Posterior vena cava (tissue), 2 donors: ENCODE measurements at places on chromosomes 7 and 10. TPM values are rescaled to one million over a fixed set of nuclear protein-coding genes. Genes with fewer than 3 reads are reported as not detected.

Gene WDFY4
- 6.8 TPM for total RNA-seq

DNA sequence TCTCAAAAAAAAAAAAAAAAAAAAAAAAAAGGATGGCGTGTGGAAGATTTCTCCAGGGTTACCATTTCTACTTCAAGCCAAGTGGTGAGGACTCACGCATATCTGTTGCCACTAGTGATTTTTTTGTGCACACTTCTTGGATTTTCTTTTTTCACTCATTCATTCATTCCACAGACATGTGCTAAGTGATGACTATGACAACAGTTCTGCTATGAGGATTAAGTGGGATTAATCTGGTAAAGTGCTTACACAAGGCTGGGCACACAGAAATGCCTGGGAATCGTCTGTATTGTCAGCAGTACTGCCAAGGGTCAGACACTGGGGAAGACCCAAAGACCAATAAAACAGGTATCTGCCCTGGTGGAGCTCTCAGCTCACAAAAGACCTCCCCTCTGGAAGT is 6.3 kb upstream of the OPN1SW start:
- no peak for DNase-seq

Gene CPA2
- total RNA-seq, result not detected

DNA sequence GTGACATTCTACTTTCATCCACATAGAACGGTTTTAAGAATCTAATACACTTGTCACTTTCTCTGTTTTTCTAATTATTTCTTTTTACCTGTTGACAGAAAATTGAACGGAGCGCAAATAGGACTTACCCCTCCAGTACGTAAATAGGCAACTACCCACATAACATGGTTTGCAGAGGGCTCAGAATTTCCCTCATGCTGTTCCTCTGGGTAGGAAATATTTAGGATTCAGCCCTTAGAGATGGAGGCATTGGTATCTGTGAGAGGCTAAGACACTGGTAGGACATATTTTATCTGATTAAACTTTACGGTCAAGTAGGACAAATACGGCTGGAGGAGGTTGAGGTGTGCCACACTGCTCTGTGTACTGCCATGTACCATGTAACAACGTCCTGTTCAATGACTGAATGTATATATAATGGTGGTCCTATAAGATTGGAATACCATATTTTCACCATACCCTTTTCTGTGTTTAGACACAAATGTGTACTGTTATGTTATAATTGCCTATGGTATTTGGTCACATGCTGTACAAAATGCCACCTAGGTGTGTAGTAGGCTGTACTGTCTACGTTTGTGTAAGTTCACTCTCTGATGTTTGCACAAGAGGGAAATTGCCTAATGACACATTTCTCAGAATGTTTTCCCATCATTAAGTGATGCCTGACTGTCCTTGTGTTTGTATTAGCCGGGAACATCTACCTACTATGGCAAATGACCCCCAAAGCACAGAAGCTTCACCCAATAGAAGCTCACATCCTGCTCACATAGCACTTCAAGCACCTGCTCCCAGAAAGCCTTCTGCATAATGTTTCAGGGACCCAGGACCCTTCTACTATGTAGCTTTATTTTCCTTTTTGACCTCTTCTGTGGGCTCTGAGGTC is 429.4 kb upstream of the AKR1E2 start:
- DNase-seq, result no peak

GRCh38 chr10:63702092-63702491 is 180.9 kb downstream of the REEP3 start:
- DNase-seq, result no peak

- no peak for DNase-seq
Measured at GRCh38 chr7:112770051-112770450, 20.1 kb downstream of the TMEM168 start.

GRCh38 chr7:111232249-111233084 is 141.5 kb downstream of the LRRN3 start:
- DNase-seq, result no peak

Gene TEX36
- total RNA-seq, result not detected

Gene CFTR
- total RNA-seq, result not detected

DNA sequence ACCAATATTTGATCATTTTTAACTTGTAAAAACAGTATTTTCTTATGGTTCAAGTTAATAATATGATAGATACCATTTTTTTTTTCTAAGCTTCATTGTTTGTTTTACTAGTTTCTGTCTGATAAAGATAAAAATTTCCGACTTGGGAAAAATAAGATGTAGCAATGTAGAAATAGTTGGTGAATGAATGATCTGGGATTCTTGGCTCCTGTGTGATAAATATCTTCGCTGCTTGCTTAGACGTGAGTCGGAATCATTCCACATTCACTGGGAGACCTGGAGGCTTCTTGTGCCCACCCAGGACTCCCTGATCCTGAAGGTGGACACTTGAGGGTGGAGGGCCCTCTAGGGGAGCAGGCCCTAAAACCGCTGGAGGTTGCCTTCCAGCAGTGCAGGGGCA is 47.9 kb downstream of the EXOC4 start:
- DNase-seq, result no peak

Gene PTPRN2
- total RNA-seq, result 1.6 TPM

DNA sequence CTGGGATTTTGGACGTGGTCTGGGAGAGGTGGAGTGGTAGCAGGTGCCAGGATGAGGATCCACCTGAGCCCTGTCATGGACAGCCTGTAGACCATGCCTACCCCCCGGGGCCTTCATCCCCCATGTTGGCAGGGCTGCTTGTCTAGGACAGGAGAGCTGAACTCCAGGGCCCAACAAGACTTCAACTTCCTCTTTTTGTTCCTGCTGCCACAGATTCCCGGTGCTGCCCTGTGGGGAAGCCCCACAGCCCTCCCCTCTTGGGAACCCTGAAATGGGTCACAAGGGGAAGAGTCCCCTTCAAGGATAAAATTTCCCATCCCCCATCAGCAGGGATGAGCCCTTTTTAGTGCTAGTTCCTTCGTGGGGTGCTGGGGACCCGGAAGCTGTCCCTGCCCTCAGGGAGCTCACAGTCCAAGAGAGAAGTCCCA is 1.3 kb upstream of the CUEDC2 start:
- no peak for DNase-seq

DNA sequence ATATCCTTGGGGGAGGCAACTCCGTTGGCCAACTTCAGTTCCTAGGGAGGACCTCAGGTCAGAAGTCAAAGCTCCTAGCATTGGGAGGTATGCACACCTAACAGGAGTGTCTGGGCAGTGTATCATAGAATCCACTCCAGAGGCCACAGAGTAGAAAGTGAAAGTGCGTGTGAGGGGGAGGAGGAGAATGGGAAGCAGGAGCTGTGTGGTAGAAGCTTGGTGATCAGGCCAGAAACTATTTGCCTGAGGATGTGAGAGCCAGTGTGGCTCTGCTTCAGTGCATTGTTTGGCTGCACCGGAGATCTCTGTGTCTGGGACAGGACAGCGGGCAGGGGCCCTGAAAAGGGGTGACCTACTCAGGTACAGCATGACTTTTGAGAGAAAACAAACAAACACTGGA is 557.4 kb upstream of the VSTM2A start:
- DNase-seq, result no peak

DNA sequence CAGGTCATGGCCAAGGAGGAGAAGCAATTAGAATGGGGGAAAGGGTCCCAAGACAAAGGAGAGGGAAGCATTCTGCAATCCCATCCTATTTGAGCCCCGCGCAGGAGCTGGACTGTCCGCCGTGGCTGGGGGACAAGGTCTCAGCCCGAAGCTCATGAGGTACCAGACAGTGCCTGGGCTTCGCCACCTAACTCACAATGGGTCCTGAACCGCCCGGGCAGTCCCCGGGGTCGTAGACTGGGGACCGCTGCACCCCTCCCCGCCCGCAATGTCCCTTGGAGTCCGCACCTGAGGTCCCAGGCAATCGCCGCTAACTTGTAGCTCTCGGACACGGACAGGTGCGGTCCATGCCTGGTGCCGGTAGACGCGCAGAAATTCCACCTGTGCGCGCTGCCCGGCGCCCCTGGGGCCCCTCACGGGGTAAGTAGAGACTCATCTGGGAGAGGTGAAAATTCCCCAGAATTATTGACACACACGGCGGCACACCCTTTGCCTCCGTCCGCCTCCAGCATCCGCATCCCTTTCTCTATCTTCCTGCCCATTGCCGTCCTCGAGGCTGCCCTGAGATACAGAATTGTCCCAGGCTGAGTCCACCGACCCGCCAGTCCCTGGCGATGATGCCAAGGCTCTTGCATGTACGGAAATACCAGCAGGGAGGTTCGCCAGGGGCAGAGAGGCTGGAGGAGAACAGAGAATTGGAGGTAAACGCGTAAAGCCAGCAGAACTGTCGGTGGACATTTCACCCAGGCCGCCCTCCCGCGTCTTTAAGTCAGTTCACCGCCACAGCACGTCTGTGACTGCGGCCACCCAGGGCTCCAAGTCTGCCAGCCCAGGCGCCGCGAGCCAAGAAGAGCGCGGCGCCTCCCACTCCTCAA is 1.8 kb downstream of the CHRM2 start:
- DNase-seq, result no peak

DNA sequence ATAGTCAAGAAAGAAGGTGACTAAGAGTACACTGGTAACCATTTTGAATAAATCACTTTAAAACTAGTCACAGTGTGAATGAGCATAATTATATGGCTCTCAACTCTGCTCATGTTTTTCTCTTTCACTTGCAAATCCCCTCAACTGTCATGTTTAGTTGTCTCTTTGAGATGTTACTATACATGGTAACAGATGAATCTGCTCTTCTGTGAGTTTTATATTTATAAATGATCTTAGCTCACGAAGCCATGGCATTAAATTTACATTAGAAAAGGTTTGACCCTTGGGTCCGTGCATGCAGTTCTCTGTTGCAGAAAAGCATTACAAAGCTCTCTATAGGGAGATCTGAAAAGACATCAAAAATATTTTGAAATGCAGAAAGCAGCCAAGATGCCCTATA is 33.0 kb upstream of the LRRTM3 start:
- DNase-seq, result no peak

Gene ZNF467
- total RNA-seq, result 12.0 TPM

DNA sequence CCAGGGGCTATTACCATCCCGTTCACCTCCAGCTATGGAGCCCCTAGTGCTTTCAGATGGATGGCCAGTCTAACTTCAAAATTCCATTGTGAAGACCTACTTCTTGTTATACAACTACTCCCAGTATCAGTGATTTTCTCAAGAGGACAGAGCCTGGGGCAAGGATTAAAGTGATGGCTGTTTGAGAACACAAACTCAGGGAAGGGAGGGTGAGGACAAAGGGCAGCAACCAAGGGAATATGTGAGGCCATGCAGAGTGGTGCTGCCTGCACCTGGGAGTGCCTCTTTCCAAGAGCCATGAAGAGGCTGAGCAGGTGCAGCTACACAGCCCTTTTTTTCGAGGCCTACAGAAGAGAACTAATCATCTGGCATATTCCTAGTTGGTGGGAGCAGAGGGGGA is 303.5 kb upstream of the BMPER start:
- no peak for DNase-seq

GRCh38 chr7:106331441-106332175 is 46.8 kb upstream of the NAMPT start:
- no peak for DNase-seq

Gene MMD2
- not detected for total RNA-seq

DNA sequence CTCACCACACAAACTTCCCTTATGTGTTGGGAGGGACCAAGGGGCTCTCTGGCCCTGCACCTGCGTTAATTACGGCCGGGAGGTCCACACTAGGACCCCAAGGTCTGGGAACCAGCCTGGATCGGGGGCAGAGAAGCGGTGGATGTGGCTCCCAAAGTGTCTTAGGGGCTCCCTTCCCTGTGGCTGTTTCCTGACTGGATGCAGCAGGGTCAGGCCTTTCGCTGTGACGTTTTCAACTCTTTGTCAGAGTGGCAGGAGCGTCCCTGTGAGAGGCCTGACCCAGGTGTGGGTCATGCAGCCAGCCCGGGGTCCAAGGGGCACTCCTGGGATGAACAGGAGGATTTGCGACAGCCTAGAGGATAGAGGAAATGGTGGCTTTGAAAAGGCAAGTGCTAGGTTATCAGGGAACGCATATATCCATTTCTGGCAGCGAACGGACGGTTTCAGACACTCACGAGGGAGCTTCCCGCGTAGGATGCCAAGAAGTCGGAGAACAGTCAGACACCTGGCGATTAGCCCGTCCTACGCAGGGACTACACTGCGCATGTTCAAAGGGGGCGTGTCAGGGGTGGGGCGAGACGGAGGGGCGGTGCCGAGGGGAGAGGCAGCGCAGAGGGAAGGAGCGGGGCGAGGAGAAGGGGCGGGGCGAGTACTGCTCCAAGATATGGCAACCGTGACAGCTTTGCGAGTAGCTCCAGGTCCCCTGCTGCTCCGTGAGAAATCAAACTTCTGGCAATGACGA is 46.2 kb upstream of the ZNF716 start:
- peak; percentile 78 for DNase-seq

Gene CLDN4
- 0.38 TPM for total RNA-seq

- no peak for DNase-seq
Measured at GRCh38 chr7:106776618-106777347, 88.3 kb upstream of the PIK3CG start.

- peak; percentile 98 for DNase-seq
Measured at GRCh38 chr7:44748045-44748947, at the start of gene ZMIZ2. Gene ZMIZ2 (plus strand): TSS chr7:44748847. CDS start chr7:44756250, 7,403 bp downstream.

Gene HOXA5
- total RNA-seq, result 11.3 TPM

GRCh38 chr7:154837622-154838021 is 165.3 kb downstream of the PAXIP1 start:
- DNase-seq, result no peak

DNA sequence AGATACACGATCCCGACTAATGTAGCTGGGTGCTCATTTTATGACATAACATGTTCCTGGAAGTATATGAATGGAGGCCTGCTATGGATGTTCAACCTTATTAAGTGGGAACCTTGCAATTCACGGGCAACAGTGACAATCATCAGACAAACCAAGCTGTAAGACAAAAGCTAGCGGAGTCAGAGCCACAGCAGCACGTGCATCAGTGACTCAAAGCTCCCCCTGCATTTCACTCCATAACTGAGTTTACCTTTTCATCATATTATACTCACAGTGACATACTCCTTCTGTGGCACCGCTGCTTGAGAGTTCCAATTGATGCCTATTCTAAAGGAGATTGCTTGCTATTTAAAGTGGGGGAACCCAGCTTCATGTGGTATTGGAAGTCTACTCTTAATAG is 176.0 kb upstream of the PITRM1 start:
- no peak for DNase-seq

DNA sequence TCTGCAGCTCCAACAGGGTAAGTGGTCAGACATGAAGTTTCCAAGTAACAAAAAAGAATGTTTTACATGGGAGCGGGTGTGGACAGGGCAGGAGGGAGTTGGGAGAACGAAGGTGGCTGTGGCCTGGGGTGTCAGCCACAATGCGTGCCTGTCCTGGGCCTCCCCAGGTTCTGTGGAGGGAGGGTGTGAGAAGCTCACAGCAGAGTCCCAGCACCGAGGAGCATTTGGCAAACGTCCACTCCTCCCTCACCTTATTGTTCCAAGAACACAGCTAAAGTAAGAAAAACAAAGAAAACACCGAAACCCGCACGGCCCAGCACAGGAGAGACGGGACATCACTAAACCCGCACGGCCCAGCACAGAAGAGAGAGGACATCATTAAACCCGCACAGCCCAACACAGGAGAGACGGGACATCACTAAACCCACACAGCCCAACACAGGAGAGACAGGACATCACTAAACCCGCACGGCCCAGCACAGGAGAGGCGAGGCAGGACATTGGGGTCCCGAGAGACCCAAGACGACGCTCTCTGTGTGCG is 226.4 kb downstream of the MAD1L1 start:
- DNase-seq, result peak; percentile 47

GRCh38 chr7:78605119-78605518 is 806.5 kb downstream of the PHTF2 start:
- no peak for DNase-seq

Gene WNT2
- 1.00 TPM for total RNA-seq

Gene NT5C2
- 50.6 TPM for total RNA-seq
